ENCODE measurements at places on chromosomes 1 and 21. TPM values are rescaled to one million over a fixed set of nuclear protein-coding genes. Genes with fewer than 3 reads are reported as not detected.

TXNIP gene
- total RNA-seq: 2.6 TPM

MAP1LC3C gene
- not detected for total RNA-seq

TMEM82 gene
- not detected for total RNA-seq

LAPTM5 gene
- total RNA-seq: 0.21 TPM

OR2W3 gene
- 6.7 TPM for total RNA-seq

OR4F16 gene
- not detected for total RNA-seq

MROH7 gene
- total RNA-seq: not detected

KCNQ4 gene
- not detected for total RNA-seq

CELA2B gene
- not detected for total RNA-seq

HCRTR1 gene
- total RNA-seq: not detected

RGS18 gene
- not detected for total RNA-seq

ARHGEF10L gene
- 9.8 TPM for total RNA-seq

RIPK4 gene
- 39.5 TPM for total RNA-seq

SOX13 gene
- 6.1 TPM for total RNA-seq

ZBTB40 gene
- total RNA-seq: 13.0 TPM

ZMYND12 gene
- total RNA-seq: not detected

VWA5B1 gene
- not detected for total RNA-seq

SPRR5 gene
- not detected for total RNA-seq

SEMA4A gene
- total RNA-seq: 0.29 TPM

KIF14 gene
- total RNA-seq: 22.1 TPM

NBPF4 gene
- total RNA-seq: 0.46 TPM

WLS gene
- 51.8 TPM for total RNA-seq

IGSF21 gene
- not detected for total RNA-seq

VPS72 gene
- total RNA-seq: 91.0 TPM

GPR52 gene
- not detected for total RNA-seq

CCDC181 gene
- total RNA-seq: 8.5 TPM

TEKT2 gene
- not detected for total RNA-seq

MUL1 gene
- 44.8 TPM for total RNA-seq

ZNF695 gene
- 7.3 TPM for total RNA-seq

BACH1 gene
- total RNA-seq: 63.6 TPM

LAMTOR2 gene
- total RNA-seq: 29.8 TPM

PRXL2B gene
- 20.6 TPM for total RNA-seq

HCN3 gene
- total RNA-seq: 0.11 TPM

PLA2G2C gene
- total RNA-seq: not detected

PROX1 gene
- 1.5 TPM for total RNA-seq

OLFML3 gene
- total RNA-seq: 2.3 TPM

CD53 gene
- total RNA-seq: 0.46 TPM

HTR6 gene
- total RNA-seq: not detected

AGO3 gene
- 18.4 TPM for total RNA-seq

UROD gene
- total RNA-seq: 90.6 TPM

GJA4 gene
- not detected for total RNA-seq

USH2A gene
- not detected for total RNA-seq
